Calu3 (cell line): ENCODE measurements at places on chromosomes 13 and 19. TPM values are rescaled to one million over a fixed set of nuclear protein-coding genes. Genes with fewer than 3 reads are reported as not detected.

The CACNG7 gene
- total RNA-seq = not detected in 2 replicates

The CLIP3 gene
- 3.1 and 3.5 TPM in 2 replicates for total RNA-seq

The CIRBP gene
- total RNA-seq = 102 and 112 TPM in 2 replicates

The EFNB2 gene
- total RNA-seq = 14.3 and 16.9 TPM in 2 replicates

The MEDAG gene
- total RNA-seq = 1.6 and 2.3 TPM in 2 replicates

The WDR87 gene
- not detected in 2 replicates for total RNA-seq

The TPRX2 gene
- total RNA-seq = not detected in 2 replicates

The SUPT5H gene
- 158 and 189 TPM in 2 replicates for total RNA-seq

GRCh38 chr19:52542984-52543664, 15.7 kb downstream of the ZNF808 start:
- H3K4me3 ChIP-seq = no peak overlapping the region
- no peaks in the 10 kb centered on the region for H3K36me3 ChIP-seq
- DNase-seq = no peak
- no peaks in the 10 kb centered on the region for H3K4me1 ChIP-seq

DNA sequence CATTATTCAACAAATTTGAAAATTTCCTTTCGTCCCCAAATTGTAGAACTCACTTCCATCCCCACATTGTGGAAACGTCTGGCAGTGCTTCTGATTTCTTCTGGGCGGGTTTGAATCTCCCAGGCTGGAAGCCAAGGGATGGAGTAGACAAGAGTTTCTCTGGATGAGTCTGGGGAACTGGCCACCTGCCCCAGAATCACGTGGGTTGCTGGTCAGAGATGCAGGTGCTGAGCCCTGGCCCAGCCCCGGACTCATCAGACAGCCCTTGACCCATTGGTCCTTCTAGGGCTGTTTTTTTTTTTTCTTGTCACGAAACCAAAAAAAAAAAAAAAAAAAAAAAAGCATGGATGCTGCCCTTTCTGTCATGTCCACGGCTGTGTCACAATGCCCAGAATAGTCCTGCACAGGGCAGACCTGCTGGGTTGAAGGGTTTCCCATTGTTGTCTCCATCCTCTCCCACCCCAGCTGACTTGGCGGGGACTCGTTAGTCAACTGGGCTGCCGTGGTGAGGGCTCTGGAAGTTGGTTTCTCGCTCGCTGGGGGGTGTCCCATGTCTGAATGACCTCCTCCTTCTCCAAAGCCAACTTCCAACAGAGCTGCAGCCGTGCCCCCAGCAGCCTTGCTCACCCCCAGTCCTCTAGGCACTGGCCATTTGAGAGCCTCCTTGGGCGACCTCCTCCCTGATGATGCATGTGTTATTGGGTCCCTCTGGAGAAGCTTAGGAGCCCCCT, 12.8 kb downstream of the CHST8 start:
- DNase-seq = no peak
- H3K27ac ChIP-seq = no peak overlapping the region
- H3K27me3 ChIP-seq = peaks cover 71% of the 10 kb centered on the region
- no peaks in the 10 kb centered on the region for H3K36me3 ChIP-seq
- H3K4me3 ChIP-seq = no peak overlapping the region

DNA sequence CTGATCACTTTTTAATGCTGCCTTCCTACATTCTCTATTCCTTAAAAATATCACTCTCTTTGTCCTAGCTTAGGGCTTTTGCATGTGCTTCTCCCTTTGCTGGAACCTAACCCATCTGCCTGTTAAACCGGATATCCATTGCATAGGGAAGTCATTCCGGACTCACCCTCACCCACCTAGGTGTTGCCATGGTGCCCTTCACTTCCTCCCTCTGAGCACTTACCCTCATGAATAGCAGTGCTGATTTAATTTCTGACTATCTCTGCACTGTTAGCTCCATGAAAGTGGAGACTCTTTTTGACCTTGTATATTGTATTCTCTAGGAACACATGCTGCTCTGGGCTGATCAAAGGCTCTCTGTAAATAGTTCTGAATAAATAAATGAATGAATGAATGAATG, 401.9 kb downstream of the PCDH20 start:
- H3K4me3 ChIP-seq = no peak overlapping the region
- H3K4me1 ChIP-seq = no peaks in the 10 kb centered on the region
- no peaks in the 10 kb centered on the region for H3K36me3 ChIP-seq
- H3K27ac ChIP-seq = no peak overlapping the region
- H3K27me3 ChIP-seq = no peaks in the 10 kb centered on the region

DNA sequence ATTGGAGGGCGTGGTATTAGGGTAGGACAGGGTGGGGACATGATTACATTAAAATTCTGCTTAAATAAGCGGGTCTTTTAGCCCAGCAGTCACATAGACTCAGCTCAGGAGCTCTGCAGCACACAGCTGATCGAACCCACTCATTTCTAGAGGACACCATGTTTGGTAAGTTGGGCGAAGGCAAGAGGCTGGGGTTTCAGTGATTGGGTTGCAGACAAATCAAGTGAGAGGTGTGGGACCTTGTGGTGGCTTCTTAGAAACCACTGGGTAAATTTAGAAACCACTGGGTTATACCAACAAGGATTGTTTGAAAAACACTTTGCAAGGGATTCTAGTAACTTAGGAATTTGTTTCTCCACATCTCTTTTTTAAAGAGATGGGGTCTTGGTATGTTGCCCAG, at the start of gene LEUTX:
Gene LEUTX (plus strand): TSS at position 92 of the 400 bp plus-strand sequence. CDS start 67 bp downstream, at position 159.
- no peak for DNase-seq
- H3K27me3 ChIP-seq = peaks cover 98% of the 10 kb centered on the region
- H3K4me1 ChIP-seq = no peaks in the 10 kb centered on the region
- no peak within 1 kb of the TSS for H3K27ac ChIP-seq

DNA sequence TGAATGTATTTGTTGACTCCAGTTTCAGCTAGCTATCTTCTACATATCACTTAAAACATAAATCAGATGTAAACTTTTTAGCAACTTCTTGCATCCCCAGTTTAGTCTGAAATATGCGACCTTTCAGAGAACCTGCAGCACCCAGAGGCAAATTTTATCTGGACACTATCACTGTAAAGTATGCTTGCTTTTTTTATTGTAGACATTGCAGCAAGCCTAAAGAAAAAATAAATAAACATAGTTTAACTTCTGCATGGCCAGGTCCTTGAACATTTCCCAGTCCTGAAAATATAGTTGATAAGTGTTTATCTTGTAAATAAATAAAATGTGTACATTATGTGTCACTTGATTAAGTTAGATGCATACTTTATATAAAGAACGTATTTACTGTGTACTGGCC, 1829.4 kb downstream of the PCDH9 start:
- no peak overlapping the region for H3K4me3 ChIP-seq
- no peak overlapping the region for H3K27ac ChIP-seq
- DNase-seq = no peak
- H3K36me3 ChIP-seq = no peaks in the 10 kb centered on the region
- no peaks in the 10 kb centered on the region for H3K4me1 ChIP-seq

DNA sequence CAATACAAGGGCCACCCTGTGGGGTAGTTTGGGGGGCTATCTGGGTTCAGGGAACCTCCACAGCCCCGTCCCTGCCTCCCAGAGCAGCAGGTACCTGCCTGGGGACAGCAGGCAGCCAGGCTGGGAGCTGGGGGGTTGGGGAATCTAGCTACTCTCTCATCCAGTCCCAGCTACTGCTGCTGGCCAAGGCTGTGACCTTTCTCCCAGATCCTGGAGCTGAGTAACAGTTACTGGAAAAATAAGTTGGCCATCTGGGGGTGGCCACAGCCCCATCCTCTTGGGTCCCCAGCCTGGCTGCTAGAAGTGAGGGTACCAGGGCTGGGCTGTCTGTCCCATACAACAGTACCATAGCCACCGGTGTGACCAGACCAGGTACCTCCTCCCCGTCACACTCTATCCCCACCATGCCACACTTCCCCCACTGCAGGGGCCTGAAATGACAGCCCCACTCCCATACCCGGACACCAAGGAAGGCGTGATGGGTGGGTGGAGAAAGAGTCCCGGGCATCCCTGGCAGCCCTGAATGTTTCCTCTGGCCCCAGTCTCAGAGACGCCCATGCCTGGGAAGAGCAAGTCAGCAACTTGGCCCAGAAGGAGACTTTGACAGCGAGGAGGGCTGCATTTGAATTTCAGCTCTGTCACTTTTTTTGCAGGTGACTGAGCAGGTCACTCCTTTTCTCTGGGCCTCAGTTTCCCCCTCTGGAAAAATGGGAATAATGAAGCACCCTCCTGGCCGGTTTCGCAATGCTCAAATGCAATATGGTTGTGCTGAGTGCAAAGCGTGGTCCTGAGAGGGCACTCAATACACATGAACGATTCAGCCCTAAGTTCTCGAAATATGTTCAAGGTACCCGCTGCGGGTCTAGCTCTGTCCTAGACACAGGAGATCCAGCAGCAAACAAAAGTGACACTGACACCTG, 30.7 kb upstream of the NFIC start:
- peaks cover 3% of the 10 kb centered on the region for H3K36me3 ChIP-seq
- no peak overlapping the region for H3K27ac ChIP-seq
- peaks cover 24% of the 10 kb centered on the region for H3K27me3 ChIP-seq
- no peaks in the 10 kb centered on the region for H3K4me1 ChIP-seq
- no peak for DNase-seq

DNA sequence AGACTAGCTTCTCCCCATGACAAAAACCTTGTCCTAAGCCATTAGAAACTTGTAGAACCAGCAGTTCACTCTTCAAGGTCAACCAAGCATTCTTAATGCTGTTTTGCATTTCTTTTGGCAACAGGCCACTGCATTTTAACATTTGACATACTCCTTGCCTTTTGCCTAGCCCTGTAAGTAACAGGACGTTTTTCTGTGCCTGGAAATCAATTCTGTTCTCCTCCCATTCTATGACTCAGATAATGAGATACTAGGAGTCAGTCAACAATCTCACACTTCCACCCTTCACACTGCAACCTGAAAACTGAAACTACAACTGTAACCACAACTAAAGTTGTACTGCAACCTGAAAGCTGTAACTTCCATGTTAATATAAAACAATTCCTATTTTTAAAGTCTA, 268.7 kb downstream of the MZT1 start:
- H3K4me3 ChIP-seq = no peak overlapping the region
- H3K27me3 ChIP-seq = no peaks in the 10 kb centered on the region
- DNase-seq = peak; percentile 1
- no peak overlapping the region for H3K27ac ChIP-seq
- no peaks in the 10 kb centered on the region for H3K4me1 ChIP-seq

DNA sequence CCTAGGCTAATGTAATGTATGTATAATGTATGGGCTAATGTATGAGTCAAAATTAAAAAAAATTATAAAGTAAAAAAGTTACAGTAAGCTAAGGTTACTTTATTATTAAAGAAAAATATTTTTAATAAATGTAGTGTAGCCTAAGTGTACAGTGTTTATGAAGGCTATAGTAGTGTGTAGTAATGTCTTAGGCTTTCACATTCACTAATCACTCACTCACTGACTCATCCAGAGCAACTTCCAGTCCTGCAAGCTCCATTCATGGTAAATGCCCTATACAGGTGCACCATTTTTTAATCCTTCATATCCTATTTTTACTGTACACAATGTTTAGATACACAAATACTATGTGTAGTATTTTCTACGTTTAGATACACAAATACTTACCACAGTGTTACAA, 1.8 kb upstream of the TMEM272 start:
- H3K4me3 ChIP-seq = no peak overlapping the region
- no peak for DNase-seq
- H3K27ac ChIP-seq = no peak overlapping the region
- H3K36me3 ChIP-seq = no peaks in the 10 kb centered on the region

- H3K36me3 ChIP-seq = no peaks in the 10 kb centered on the region
- H3K27ac ChIP-seq = no peak overlapping the region
- DNase-seq = no peak
- no peak overlapping the region for H3K4me3 ChIP-seq
- H3K4me1 ChIP-seq = no peaks in the 10 kb centered on the region
- no peaks in the 10 kb centered on the region for H3K27me3 ChIP-seq
Measured at GRCh38 chr13:57632276-57633140, 964 bp downstream of the PCDH17 start.

DNA sequence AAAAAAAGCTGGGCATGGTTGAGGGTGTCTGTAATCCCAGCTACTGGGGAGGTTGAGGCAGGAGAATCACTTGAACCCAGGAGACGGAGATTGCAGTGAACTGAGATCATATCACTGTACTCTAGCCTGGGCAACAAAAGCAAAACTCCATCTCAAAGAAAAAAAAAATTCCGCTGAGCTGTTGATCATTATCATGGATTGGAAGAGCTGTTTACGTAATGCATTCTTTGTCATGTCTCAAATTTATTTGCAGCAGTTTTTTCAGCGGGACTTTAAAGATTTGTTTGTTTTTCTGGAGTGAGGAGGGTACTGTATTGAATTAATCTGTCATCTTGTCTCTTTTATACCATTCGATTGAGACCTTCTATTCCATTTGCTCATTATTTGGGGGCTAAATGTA, 4.3 kb downstream of the NLRP5 start:
- no peak overlapping the region for H3K4me3 ChIP-seq
- no peak for DNase-seq
- no peaks in the 10 kb centered on the region for H3K36me3 ChIP-seq
- no peaks in the 10 kb centered on the region for H3K27me3 ChIP-seq
- no peak overlapping the region for H3K27ac ChIP-seq

DNA sequence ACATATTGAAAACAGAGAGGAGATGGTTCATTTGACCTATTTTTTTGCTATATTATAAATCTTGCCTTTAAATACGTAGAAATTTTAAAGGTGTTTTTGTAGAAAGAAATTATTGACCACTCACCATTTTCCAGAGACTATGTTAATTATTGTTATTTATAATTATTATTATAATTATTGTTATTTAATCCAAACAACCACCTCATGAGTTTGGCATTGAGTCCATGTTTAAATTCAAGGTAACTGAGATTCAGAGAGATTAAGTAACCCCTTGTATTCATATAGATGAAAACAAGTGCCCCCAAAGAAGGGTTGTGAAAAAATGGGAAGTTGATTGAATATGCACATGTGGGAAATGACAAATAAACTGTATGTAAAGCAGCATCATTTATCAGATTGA, 692.5 kb upstream of the MIR17HG start:
- no peaks in the 10 kb centered on the region for H3K36me3 ChIP-seq
- no peaks in the 10 kb centered on the region for H3K27me3 ChIP-seq
- DNase-seq = no peak
- H3K27ac ChIP-seq = no peak overlapping the region
- no peak overlapping the region for H3K4me3 ChIP-seq

DNA sequence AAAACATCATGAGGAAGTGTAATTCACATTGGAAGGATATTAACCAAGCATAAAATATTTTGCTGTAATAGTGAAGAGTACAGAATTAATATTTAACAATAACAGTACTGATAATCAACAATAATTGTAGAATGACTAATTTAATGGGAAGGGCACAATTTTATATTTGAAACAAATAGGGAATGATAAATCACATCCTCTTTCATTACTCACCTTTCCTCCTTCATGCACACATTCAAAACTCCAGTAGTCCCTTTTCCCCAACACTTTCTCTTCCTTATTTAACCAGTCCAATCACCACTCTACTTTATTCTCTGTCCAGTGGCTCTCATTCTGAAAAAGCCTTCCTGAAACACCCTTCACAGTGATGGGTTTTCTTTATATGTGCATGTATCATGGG, 110.8 kb upstream of the POSTN start:
- H3K27ac ChIP-seq = no peak overlapping the region
- no peak overlapping the region for H3K4me3 ChIP-seq
- no peak for DNase-seq
- peaks cover 14% of the 10 kb centered on the region for H3K4me1 ChIP-seq

GRCh38 chr13:90541346-90541745, 806.1 kb upstream of the MIR17HG start:
- no peak overlapping the region for H3K4me3 ChIP-seq
- H3K27ac ChIP-seq = no peak overlapping the region
- no peaks in the 10 kb centered on the region for H3K27me3 ChIP-seq
